ENCODE measurements at places on chromosomes 1 and 21.
A peak's percentile ranks its signal among the peaks of the same experiment; 100 is the strongest.

DNA sequence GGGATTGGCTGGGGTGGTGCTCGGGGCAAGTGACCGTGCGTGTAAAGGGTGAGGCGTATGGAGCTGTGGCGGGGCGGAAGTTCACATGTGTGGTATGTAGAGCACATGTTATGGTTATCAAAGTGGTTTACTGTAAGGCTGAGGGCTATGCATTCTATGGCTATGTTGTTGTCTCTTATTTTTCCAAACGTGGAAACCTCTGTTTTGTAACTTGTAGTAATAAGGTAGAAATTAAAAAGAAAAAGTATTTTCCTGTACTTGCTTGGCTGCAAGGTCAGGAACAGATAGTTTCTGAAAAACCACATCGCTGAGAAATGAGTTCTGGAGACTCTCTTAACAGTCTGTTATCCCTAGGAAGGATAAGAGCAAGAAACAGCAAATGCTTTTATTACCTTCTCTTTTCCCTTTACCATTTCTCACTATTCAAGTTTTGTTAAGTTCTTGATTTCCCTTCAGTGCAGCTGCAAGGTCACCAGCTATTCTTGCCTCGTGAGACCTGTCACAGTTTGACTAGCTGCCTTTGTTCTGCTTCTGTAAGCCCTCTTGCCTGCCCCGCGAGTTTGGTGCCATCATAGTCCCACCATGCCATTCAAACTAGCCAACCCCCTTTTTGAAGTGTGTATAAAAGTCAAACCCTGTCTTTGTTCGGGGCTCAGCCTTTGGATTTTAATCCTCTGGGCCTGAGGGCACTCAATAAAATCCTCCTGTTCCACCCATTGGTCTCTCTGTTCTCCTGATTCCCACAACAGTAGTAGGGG, 9.5 kb downstream of the RNU1-2 start:
- peak; percentile 51 for DNase-seq

DNA sequence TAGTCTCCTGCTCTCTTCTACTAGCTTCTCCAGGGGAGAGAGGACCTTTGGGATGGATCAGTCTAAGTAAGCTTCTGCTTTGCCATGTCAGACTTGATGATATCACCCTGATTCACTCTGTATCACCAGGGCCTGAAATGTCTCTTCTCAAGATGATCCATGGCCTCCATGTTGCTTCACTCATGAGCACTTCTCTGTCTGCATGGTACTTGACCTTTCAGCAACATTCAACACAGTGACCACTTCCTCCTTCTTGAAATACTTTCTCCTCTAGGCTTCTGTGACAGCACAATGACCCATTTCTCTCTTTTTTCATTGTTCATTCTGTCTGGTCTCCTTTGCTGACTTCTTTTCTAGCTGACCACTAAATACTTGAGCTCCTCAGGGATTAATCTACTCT, 35.3 kb upstream of the NGF start:
- no peak for DNase-seq

- DNase-seq: no peak
Observed at GRCh38 chr1:90501281-90501680, 215.8 kb downstream of the BARHL2 start.

DNA sequence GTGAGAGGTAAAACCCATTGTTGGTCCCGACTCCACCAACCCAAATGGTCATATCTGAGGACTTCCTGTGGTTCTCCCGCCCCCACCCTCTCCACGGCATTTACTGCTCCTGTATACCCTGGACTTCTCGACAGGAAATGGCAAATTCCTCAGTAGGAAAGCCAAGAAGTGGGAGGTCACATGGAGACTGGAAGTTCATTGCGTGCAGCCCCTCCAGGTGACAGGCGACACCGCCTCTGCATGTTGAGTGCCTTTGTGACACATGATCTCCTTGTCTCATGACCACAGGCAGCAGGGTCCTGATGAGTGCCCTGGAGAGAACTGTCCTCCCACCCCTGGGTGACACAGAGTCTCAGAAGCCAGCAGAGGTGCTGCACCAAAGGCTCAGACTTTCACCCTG, 24.2 kb downstream of the ERG start:
- DNase-seq: no peak

GRCh38 chr1:64060611-64061302, 142.7 kb upstream of the UBE2U start:
- no peak for DNase-seq

DNA sequence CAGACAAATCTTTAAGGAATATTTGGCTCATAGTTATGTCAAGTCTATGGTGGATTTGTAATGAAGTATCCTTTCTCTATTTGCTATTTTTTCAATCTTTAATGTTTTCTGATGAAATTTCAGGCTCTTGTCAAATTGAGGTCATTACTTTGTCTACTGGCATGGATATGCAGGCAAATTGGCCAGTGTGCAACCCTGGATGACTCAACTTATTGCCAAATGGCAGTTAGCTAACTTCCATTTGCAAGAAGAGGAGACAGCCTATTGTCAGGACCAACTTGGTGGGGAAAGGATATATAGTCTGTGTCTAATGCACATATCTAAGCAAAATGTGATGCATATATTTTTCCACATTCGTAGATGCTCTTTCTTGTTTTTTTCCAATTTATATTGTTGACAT, 530.5 kb downstream of the PTBP2 start:
- no peak for DNase-seq

DNA sequence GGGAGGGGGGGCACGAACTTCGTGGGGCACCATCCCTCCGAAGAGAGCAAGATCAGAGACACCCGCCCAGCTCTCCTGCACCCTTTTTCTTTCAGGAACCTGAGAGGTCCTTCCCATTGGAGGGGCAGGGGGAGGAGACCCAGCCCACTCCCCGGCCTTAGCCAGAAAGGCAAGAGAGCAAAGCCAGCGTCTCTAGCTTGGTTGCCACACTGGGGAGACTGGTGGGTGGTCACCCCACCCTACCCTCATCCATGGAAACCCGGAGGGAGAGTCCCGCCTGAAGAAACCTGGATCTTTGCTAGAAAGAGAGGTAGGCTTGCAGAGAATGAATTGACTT, 246 bp downstream of the ATP2B4 start:
- DNase-seq: no peak

- DNase-seq: no peak
Observed at GRCh38 chr1:5981009-5981380, 11.2 kb downstream of the NPHP4 start.

DNA sequence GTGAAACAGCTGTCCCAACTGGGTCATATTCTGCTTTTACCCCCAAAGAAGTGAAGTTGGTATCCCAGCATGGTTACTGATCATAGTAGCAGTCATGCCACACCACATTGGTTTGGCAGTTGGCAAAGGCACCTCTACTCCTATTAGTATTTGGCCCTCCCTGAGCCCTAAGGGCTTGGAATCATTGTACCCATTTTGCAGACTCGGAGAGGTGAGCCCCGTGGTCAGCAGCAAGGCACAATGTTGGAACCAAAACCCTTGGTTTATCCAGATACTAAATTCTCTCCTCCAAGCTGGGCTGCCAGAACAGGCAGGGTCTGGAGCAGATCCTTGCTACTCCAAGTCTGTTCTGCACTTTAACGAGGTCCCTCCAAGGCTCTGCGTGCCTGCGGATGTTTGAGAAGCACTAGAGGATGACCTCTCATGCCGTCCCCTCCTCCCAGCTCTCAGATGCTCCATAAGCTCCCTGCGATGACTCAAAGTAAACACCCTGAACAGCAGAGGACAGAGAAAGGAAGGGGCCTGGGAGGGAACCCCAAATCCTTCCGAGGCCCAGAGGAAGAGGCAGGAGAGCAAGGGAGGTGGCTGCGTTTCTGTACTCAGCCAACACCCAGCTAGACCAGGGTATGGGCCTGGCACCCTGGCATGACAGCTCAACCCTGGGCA, 89.3 kb downstream of the PAX7 start:
- no peak for DNase-seq

GRCh38 chr1:58652651-58653184, 47.1 kb downstream of the MYSM1 start:
- peak; percentile 96 for DNase-seq

- no peak for DNase-seq
Observed at GRCh38 chr1:38615680-38616079, 243.9 kb downstream of the RRAGC start.

GRCh38 chr1:75233302-75233929, 99.2 kb downstream of the LHX8 start:
- DNase-seq: peak; percentile 17

- DNase-seq: no peak
Observed at GRCh38 chr1:235327559-235328270, at the start of gene ARID4B. TSS of gene ARID4B (minus strand) at chr1:235328179. CDS start at chr1:235326919, 1,260 bp downstream.

- DNase-seq: peak; percentile 56
Observed at GRCh38 chr1:178092878-178093493, 918 bp upstream of the RASAL2 start.

DNA sequence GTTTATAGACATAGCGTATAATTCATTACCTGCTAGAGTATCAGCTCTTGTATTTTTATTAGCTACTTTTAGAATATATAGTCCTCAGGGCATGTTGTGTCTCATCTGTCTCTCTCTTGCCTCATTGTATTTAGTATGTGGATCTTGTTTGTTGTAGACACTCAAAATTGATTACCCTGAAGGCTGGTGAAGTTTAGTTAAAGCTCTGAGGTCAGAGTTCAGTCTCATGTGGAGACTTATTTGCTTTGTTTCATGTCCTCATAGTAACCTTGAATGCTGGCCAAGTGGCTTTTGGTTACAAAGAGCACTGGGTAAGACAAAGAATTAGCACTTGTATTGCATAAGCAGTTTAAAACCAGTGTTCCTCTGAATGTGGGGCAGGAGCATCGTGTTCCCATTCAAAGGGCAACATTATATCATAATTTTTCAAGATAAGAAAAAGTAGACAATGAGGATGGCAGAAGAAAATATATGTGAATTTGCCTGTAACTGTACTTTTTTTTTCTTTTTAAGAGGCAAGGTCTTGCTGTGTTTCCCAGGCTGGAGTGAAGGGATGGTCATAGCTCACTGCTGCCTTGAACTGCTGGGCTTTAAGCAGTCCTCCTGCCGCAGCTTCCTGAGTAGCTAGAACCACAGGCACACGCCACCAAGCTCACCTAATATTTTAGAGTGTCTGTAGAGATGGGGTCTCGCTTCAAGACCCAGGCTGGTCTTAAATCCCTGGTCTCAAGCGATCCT, 17.4 kb downstream of the CNST start:
- DNase-seq: peak; percentile 34

DNA sequence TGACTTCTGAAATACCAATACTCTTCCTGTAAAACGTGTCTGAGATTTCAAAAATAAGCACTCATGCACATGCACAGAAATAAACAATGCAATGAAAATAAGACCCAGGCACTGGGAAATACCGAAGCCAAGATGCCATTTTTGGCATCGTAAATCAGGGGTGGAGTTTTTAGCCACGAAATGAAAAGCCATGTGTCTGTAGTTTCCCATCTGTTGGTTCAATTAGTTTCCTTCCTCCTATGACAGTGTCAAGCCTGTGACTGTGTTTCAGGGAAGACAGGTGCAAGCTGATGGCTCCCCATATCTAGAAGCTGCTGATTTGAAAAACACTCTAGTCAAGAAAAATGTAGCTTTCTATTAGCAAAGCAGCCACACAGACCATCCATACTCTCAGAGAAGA, 480.4 kb upstream of the CAMK1G start:
- peak; percentile 6 for DNase-seq

DNA sequence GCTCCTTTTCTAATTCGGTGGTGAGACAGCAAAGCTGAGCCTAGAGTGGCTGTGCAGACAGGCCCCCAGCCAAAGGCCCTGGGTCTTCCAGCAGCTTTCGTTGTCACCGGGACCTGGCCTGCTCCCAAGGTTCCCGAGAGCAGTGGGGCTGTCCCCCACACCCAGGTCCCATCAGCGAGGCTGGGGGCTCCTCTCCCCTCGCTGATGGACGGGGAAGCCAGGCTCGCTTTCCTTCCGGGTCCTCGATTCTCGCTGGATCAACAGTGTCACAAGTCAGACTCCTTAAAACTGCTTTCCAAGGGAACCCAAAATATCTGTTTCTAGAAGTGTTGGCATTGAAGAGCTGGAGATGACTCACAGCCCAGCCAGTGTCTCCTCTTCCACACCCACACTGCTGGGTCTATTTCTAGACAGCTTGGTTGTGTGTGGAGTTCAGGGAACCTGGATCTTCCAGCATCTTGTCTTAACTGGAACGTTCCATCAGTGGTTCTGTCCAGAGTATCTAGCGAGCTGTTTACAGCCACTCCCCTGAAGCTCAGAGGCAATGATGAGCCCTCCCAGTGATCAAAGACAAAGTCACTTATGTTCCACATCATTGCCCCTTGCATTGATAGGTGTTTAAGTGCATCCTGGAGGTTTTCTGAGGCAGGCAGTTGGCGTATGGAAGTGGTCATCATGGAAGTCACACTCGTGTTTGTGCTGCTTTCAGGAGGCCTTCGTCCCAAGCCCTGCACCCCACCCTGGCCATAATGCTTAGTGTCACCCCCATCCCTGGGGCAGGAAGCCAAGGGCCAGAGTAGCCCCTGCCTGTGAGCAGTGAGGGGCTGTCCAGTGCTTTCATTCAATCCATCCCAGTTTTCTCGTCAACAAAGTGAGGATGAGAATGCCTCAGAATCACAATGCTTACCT, 35.2 kb downstream of the RRP1 start:
- DNase-seq: no peak

DNA sequence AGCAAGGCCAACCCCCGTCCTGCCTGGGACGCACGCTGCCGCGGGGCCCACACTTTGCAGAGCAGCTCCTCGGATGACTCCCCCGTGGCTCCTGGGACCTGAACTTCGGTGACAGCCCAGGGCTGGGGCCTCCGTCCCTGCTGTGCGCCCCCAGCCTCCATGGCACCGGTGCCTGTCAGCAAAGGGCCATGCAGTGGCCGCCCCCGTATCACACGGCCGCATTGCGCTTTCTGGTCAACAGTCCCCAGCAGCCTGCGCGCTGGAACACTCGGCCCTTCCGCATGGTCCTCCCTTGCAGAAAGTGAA, 18.0 kb downstream of the NADK start:
- no peak for DNase-seq

GRCh38 chr1:109885589-109885988, 25.1 kb upstream of the CSF1 start:
- no peak for DNase-seq

GRCh38 chr1:207027206-207027777, 5.3 kb downstream of the C1orf116 start:
- no peak for DNase-seq

DNA sequence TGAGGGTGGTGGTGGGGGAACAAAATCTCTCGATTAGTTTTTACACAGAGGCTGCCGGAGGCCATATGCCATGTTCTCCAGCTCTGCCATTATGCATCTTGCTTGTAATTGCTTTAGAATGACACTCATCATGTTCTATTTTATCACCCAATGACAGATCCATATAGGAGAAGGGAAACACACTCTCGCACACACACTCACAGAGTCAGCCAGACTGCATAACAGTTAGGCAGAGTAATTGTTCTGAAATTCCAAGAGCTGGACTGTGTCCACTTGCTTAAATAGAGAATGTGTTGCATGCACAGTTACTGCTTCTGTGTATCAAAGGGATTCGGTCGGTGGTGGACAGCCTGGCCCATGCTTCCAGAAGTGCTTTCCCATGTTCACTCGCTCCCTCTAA, 30.6 kb downstream of the KCND3 start:
- peak; percentile 30 for DNase-seq

Data from Ammon's horn (tissue), 1 donor.